Hematopoietic multipotent progenitor cell (in vitro differentiated cells): ENCODE measurements at places on chromosomes 5 and 9. TPM values are rescaled to one million over a fixed set of nuclear protein-coding genes. Genes with fewer than 3 reads are reported as not detected.

DNA sequence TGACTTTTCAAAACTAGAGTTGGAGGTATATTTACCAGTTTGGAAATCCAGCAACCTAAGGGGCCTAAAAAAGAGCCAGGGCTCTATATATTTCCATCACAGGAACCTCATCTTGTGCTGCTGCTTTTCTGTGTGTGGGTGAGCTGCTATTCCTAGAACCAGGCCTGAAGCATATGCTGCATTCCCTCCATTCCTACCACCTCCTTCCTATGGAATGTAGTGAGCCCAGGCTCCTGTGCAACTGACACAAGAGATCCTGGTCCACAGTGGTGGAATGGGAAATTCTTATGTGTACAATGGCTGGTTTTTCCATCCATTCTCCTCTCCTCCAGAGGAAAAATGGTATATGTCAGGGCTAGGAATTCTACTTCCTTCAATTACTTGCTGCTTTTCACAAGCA, 39.1 kb downstream of the SPEF2 start:
- DNase-seq, result no peak

The TRAF1 gene
- 2.2 TPM for total RNA-seq

- DNase-seq, result no peak
These were observed 266.5 kb upstream of the EFNA5 start for GRCh38 chr5:107937204-107937603.

DNA sequence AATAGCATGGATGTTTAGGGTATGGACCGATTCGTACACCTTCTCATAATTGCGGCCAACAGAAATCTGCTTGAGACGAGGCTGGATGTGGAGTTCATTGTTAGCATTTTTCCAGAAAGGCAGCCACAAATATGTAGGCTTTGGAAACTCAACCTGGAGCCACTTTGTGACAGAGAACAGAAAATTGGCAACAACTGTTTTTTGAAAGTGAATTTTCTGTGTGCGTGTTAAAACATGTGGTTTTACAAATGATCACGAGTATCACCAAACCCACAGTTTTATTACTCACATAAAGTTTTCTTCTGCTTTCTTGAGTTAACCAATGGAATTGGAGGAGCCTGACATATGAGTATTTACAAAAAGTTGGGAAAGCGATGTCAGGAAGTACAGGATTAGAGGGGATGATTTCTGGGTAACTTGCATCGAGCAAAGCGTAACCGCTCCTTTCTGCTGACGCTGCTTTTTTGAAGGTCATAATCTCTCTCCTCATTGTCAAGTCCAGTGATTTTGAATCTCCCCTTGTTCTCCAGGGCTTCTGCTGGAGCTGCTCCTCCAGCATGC, 138.5 kb upstream of the TAF11L2 start:
- no peak for DNase-seq

The CDHR2 gene
- total RNA-seq, result under 0.01 TPM

The IL7R gene
- total RNA-seq, result 0.81 TPM

DNA sequence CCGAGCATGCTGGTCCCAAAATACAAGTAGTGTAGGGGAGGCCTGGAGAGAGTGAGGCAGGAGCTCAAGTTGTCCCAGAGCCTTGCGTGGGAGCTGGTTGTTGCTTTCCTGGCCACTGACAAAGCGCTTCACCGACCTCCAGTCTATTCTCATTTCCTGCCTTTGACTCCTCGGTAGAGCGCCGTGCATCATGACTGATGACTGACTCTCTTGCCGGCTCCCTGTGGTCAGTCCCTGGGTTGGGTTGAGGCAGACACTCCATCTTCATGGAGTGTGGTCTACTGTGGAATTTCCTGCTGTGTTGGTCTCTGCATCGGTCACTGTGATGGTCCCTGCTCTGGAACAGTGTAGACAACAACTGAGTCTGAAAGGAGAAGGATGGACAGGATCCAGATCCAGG, 175.1 kb upstream of the S1PR3 start:
- no peak for DNase-seq

- DNase-seq, result no peak
These were observed 48.7 kb downstream of the EXD3 start for GRCh38 chr9:137374131-137374845.

- peak; percentile 13 for DNase-seq
These were observed 180.9 kb downstream of the NR3C1 start for GRCh38 chr5:143222287-143223231.

- no peak for DNase-seq
These were observed 32.9 kb downstream of the STXBP1 start for GRCh38 chr9:127644943-127645342.

The HAPLN1 gene
- total RNA-seq, result not detected

The NRG2 gene
- total RNA-seq, result under 0.01 TPM

DNA sequence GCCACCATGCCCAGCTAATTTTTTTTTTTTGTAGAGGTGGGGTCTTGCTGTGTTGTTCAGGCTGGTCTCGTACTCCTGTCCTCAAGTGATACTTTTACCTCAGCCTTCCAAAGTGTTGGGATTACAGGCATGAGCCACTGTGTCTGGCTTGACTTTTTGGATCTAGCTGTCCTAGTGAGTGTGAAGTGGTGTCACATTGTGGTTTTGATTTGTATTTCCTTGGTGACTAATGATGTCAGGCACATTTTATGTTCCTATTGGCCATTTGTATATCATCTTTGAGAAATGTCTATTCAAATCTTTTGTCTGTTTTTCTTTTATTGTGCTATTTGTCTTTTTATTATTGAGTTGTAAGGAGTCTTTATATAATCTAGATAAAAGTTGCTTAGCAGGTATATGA, 53.5 kb upstream of the MCCC2 start:
- no peak for DNase-seq

DNA sequence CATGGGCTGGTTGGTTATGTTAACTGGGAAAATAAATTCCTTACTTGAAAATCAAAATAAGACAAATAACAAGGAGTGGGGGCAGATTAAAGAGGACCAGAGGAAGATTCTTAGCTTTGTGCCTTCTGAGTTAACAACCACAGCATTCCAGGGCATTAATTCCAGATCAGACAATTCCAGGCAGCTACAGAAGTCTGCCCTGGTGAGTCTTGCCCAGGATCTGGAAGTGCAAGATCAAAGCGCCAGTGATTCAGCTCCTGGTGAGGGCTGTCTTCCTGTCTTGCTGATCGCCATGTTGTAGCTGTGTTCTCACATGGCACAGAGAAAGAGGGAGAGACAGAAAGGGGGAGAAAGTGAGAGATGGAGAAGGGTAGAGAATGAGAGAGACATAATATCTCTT, 65.6 kb downstream of the ANXA2R start:
- no peak for DNase-seq

DNA sequence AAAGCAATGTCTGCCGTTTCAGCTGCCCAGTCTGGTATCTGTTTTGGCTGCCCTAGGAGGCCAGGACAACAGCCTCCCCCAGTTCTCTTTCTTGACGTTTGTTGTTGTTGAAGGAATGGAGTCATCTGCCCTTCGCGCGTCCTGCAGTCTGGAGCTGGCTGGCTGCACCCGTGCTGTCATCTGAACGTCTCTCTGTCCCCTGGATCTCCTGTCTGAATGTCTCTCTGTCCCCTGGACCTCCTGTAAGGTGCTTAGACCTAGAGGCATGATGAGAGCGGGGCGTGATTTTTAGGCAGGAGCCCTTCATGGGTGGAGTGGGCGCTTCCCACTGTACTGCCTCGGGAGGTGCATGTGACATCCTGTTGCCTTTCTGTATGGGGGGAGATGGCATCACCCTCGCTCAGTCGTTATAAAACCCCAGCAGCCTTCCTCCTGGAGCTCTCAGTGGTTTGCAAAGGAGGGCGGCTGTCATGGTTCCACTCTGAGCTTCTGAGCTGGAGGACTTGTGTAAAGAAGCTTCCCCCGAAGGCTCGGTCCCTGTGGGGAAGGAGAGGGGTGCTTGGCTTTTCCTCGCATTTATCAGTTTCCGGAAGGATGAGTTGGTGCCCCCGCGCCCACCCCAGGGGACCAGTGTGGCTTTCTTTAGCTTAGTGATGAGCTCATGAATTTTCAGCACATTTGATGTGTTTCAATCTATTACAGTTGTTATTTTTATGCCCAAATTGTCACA, 49.8 kb upstream of the OLFM1 start:
- DNase-seq, result no peak

The TNFSF15 gene
- under 0.01 TPM for total RNA-seq

GRCh38 chr5:54234304-54234933, 76.0 kb downstream of the ARL15 start:
- DNase-seq, result peak; percentile 36

The PCDHGA6 gene
- 1.9 TPM for total RNA-seq

The SLC46A2 gene
- under 0.01 TPM for total RNA-seq

The PDZD2 gene
- 13.5 TPM for total RNA-seq

GRCh38 chr9:16407617-16408016, 462.9 kb downstream of the BNC2 start:
- DNase-seq, result no peak

The RASGRF2 gene
- under 0.01 TPM for total RNA-seq

GRCh38 chr9:113465599-113466140, 2.1 kb downstream of the RGS3 start:
- DNase-seq, result no peak
